Hypothalamus (tissue), 51 donors: ENCODE measurements at places on chromosomes 2 and 18.

- no peak for DNase-seq
Observed at GRCh38 chr2:86195808-86196387, 636 bp upstream of the IMMT start.

GRCh38 chr18:59665057-59666006, 31.9 kb downstream of the CCBE1 start:
- no peak for DNase-seq

DNA sequence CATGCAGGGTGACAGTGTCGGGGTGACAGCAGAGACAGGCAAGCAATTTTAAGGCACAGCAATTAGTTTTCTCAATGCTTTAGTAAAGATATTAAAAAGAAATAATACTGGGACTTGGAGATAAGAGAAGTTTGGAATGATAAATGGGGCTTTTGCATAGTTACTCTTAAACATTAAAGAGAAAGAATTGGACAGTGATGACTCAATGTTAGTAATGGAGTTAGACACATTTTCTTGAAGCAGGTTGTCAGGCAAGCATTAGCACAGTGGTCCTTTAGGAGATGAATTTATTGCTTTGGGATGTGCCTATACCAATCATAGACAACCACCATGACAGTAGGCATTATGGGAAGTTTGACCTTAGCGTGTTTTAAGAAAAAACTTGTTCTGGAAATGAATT, 228.3 kb upstream of the RAB12 start:
- DNase-seq: no peak

DNA sequence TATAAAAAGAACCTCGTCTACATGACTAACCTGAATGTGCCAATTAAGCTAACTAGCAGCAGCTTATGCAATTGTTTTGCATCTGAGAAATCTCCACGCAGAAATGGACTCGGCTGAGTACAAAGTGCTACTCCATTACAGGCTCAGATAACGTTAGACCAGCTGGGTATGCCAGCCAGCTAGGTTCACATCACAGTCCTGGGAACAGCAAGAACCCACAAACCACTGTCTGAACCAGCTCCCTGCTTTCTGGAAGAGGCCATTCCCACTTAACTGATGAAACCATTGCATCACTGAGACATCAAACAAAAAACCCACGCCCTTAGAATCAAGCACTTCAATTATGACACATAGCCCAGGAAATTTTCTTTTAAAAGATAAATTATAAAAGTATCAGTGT, 202.7 kb downstream of the CYRIA start:
- no peak for DNase-seq

DNA sequence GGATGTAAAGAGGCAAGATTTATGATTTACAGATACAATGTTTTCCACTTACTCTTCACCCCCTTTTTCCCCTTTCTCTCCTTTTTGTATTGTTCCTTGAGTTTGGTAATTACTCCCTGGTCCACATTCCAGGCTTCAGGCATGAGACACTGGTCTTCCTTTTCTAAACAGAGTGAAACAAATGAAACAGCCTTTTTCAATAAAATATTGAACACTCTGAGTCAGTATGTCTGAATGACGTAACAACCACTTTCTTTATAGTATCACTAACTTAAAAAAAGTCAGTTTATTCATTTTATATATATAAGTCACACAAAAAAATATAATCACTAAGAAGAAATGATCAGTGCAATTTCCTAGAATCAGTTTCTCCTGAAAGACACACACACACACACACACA, 79.7 kb downstream of the STRN start:
- no peak for DNase-seq

DNA sequence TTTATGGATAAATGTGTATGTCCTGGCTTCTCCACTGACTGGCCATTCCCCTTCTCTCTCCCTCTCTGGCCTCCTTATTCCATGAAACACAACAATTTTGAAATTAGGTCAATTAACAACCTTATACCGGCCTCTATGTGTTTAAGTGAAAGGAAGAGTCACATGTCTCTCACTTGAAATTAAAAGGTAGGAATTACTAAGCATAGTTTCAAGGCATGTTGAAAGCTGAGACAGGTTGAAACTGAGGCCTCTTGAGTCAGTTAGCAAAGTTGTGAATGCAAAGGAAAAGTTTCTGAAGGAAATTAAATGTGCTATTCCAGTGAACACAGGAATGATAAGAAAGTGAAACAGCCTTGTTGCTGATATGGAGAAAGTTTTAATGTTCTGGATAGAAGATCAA, 69.7 kb downstream of the ADAM23 start:
- no peak for DNase-seq

DNA sequence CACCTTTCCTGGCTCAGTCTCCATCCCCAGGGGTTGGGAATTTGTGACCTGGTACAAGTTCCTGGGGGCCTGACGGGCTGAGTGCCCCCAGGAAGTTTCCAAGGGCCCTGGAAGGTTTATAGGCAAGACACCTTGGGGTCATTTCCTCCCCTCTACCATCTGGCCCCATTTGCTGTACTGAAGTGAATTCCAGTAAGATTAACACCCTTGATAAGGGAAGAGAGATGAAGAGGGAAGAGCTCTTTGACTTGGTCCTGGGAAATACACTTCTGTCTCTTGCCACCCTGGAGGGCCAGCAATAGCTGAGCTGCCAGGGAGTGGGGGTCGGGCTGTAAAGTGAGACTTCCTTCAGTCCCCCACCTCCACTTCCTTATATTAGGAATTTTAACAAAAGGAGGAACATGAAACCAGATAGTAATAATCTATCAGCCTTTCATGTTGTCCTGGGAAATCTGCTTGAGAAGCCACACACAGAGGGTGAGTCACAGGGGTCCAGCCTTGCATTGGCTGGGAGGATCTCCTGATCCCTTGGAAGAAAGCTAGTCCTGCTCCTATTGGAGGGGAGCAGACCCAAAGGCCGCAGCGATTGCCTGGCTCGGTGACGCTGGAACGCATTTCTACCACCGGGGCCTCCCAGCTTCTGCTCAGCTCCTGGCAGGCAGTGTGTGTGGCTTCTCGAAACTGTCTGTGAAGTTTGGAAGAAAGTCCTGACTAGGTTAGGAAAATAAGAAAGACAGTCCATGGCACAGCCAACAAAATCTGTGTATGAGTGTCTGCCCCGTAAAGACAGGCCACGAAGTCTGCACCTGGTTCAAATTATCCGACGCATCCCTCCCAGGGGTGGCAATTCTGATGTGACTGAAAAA, 87.3 kb downstream of the ACAA2 start:
- DNase-seq: no peak

DNA sequence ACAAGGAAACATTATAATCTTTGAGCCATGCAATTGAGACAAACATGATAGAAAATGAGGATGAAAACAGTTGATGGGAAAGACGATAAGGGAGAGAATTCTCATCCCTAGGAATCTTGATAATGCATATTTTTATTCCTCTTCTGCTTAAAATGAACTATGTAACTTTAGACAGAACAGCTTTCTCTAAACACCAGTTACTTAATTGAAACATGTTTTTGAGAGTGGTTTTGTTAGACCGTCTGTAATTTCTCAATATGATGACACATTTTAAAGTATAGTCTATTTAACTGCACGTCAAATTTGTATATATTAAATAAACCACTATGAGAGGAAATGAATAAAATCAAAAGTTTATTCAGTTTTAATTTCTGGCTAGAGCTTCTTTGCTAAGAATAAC, 1453.9 kb upstream of the NXPH2 start:
- no peak for DNase-seq

GRCh38 chr18:13910501-13910900, 4.8 kb downstream of the MC2R start:
- DNase-seq: no peak

- no peak for DNase-seq
Observed at GRCh38 chr2:65158557-65158956, 28.7 kb upstream of the RAB1A start.

DNA sequence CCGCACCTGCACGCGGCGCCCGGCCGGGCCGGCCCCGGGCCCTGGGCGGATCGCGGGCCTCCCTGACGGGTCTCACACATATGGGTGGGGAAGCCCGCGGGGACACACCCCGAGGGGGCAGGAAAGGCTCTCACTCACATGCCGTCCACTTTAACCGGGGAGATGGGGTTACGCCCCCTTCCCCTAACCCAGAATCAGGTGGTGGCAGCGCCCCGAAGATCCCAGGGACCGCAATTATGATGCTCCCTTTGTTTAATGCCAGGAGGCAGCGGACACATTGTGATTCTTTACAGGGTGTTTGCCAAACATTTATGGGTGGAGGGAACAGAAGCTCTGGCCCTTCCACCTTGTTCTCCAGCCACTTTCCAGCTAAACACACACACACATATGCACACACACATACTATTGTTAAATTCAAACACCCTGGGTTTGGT, 424 bp upstream of the ANKRD44 start:
- DNase-seq: no peak

- DNase-seq: no peak
Observed at GRCh38 chr2:99403524-99403923, 66.3 kb downstream of the EIF5B start.
